DND-41 (cell line): ENCODE measurements at places on chromosomes 7 and 10.

- DNase-seq, result no peak
Measured at GRCh38 chr10:23191764-23192711, at the start of gene PTF1A. TSS of gene PTF1A (plus strand) at chr10:23192312. CDS start at chr10:23192531, 219 bp downstream.

DNA sequence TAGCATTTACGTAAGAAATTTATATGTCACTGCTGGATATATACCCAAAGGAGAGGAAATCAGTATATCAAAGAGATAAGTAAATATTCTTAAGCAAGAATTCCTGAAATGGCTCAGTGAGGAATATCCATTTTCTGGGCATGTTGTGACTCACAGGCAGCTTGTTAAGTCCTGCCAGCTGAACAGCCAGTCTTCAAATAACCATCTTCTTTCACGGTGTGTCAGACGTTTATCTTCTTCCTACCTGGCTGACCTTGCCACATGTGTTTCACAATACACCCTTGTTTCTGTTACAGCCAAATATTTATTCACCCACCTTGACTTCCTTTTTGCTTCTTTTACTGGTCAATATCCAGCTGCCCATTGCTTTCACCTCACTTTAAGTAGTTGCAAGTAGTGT, 648.1 kb downstream of the ANKRD7 start:
- no peak for DNase-seq

GRCh38 chr10:72308320-72308987, 34.7 kb downstream of the DDIT4 start:
- DNase-seq, result peak; percentile 49

GRCh38 chr7:66205741-66206090, 582 bp downstream of the TPST1 start:
- no peak for DNase-seq

DNA sequence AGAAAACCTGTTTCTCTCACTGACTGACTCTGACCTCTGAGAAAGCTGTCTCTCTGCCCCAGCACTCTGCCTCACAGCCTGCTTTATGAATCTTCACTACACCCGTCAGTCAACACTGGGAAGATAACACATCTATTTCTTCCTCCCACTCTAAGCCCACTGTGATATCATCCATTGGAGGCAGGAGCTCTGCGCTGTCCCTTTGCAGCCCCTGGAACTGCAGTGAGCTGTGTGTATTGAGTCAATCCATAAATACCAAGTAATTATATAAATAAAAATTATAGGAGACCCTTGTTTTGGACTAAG, 17.2 kb upstream of the FXYD4 start:
- no peak for DNase-seq

DNA sequence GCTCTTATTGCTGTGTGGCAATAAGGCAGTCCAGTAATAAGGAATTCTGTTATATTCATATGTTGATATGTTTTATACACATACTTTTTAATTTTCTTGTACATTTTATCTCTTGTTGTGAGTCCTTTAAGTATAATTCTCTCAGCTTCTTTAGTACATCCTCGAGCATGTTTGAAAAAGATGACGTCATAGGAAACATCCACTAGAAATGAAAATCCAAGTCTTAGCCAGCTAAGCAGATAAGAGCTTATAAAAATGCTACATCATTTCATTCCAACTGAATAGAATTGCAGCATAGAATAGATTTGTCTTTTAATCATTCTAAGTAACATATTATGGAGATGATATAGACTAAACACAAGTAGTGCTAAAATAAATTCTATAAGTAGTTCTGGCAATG, 283.7 kb upstream of the FZD1 start:
- DNase-seq, result no peak

- DNase-seq, result no peak
Measured at GRCh38 chr10:65818990-65819389, 1106.8 kb upstream of the LRRTM3 start.

DNA sequence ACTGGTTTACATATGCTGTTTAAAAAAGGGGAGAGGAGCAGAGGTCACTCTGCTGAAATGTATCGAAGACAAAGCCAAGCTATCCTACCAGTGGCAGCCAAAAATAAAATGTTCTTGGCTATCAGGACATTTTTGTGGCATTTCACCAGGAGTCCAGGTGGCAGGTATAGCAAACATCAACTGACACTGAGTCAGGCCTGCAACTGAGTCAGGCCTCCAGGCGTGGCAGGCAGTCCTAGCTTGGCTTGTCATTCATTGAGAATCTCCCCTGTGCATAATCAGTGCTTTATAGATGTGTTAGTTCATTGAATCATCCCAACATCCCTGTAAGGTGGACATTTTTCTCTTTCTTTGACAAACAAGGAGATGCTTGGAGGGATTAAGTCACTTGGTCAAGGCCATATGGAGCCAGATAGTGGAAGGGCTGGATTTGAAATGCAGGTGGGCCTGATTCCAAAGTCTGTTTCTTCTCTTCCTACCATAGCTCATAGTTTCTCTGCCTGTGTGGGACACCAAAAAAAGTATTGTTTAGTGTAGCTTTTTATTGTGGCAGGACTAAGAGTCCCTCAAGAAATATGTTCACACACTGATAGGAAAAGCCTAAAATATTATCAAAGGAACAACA, 4.3 kb downstream of the DYNC1I1 start:
- no peak for DNase-seq
